Fibroblast of skin of scalp (primary cell): ENCODE measurements at places on chromosomes 7 and 10.

GRCh38 chr7:16399265-16399831 is 22.0 kb downstream of the CRPPA start:
- DNase-seq, result no peak

GRCh38 chr7:66751945-66752344 is 11.4 kb downstream of the RABGEF1 start:
- DNase-seq, result no peak

- no peak for DNase-seq
These were observed 240.0 kb upstream of the AUTS2 start for GRCh38 chr7:69358163-69358821.

DNA sequence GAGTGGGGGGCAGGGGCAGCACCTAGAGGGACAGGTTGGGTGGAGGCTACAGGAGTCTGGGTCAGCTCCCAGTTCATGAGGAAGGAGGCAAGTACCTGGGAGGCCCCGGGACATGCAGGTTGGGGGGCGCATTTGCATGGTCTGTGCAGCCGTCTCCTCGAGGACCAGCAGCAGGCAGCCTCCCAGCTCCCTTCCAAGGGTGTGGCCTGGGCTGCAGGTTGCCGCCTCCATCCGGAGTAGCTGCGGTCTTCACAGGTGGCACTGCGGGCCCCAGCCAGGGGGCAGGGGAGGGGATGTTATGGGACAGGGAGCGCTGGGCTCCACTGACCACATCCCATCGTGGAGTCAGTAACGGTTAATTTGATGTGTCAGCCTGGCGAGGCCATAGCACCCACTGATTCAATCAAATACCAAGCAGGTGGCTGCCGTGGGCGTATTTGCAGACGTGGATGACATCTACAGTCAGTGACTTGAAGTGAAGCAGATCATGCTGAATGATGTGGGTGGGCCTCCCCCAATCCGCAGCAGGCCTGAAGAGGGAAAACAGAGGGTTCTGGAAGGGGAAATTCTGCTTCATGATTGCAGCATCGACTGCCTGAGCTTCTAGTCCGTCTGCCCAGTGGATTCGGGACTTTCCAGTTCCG is 81.6 kb downstream of the PRKAG2 start:
- no peak for DNase-seq

DNA sequence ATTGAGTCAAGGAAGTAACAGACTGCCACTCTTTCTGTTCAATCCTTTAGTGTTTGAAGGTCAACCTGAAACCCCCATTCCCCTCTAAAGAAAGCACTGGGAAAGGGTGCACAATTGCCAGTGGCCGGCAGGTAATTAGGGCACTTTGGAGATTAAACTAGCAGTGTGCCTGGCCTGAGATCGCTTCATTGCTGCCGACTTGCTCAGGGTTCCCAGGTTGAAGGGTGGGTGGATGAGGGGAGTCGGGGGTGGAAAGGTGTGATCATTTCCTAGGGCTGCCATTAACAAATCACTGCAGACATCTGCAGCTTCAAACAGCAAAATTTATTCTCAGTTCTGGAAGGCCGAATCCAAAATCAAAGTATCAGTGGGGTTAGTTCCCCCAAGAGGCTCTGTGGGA is 16.3 kb upstream of the BTBD16 start:
- DNase-seq, result no peak

GRCh38 chr7:45882465-45882810 is 5.8 kb upstream of the IGFBP1 start:
- DNase-seq, result no peak

DNA sequence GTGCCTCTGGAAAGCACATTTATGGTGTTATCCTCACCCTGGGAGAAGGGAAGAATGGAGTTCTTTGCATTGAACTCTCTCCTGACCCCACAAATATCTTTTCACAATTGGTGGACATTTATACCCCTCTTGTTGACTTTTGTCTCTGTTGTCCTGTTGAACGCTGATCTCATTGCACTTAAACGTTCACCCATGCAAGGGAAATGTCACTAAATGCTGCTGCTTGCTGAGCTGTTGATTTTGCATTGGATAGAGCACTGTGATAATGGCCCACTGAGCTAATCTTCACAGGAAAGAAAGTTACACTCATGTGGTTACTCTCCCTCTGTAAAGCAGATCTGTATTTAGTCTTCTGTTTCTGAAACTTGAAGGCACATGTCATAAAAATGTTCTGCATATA is 133.4 kb downstream of the FZD1 start:
- DNase-seq, result no peak

- DNase-seq, result no peak
These were observed 66.4 kb upstream of the GDF10 start for GRCh38 chr10:47233631-47234030.

DNA sequence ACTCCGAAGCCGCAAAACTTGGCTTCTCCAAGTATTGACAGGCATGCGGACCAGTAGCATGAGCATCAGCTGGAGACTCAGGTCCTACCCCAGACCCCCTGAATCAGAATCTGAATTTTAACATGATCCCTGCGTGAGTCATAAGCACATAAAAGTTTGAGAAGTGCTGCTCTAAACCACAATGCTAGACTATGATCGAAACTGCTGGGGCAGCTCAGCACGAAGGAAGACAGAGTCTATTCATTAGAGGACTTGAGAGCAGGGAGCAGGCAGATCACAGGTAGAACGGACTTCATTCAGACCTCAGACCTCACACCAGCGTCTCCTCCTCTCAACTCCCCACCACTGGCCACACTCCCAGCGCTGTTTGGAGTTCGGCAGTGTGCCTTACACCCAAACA is 16.9 kb downstream of the CAMK2G start:
- DNase-seq, result peak; percentile 68

GRCh38 chr10:126949161-126949503 is 43.9 kb downstream of the DOCK1 start:
- DNase-seq, result no peak

GRCh38 chr10:21519941-21520436 is 5.5 kb downstream of the SKIDA1 start:
- DNase-seq, result peak; percentile 79

GRCh38 chr7:26103596-26103995 is 48.4 kb upstream of the NFE2L3 start:
- no peak for DNase-seq

GRCh38 chr7:35624299-35625186 is 70.4 kb downstream of the HERPUD2 start:
- DNase-seq, result peak; percentile 46

GRCh38 chr10:49010865-49011264 is 71.2 kb upstream of the LRRC18 start:
- DNase-seq, result no peak

- no peak for DNase-seq
These were observed 140.1 kb upstream of the JCAD start for GRCh38 chr10:30199376-30200016.

- DNase-seq, result no peak
These were observed 81.6 kb upstream of the LRRC4 start for GRCh38 chr7:128112781-128113221.

DNA sequence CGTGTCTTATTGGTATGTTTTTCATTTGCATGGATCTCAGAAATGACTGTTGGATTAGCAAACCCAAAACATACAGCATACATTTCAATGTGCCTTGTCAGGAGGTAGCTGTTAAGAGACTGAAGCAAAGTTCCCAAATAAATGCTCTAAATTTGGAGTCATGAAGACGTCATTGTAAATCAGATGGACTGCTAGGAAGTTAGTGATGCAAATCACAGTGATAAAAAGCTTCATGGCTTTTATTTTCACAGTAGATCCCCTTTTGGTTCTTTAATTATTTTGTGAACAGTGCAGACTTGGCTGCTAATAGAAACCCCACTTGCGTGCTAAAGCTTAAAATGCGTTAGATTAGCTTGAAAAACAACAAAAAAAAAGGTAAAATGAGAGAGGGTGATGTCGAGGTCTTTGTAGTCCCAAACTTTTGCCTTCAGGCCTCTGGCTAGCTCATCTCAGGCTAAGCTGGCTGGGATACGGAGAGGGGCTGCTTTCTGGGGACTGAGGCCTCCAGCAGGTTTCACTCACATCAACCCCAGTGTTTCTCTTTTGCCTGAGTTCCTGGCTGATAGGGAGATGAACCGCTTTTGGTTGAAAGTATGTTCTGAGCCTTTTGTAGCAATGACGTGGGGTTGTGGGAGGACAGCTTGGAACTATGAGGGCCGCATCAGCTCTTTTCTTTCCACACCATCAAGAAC is 107.1 kb upstream of the CDCA7L start:
- DNase-seq, result no peak

DNA sequence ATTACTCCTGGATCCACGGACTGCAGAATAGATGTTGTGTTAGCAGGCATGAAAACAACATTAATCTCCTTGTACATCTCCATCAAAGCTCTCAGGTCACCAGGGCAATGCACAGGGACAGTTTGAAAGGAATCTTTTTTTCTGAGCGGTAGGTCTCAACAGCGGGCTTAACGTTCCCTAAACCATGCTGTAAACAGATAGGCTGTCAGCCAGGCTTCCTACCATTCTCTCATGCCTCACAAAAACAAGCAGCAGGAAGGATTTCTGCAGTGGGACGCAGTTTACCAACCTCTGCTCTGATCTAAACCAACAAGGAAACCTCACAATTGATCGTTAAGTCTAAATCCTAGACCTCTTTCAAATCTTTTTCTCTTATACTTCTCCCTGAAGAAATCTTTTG is 50.8 kb downstream of the CNOT4 start:
- no peak for DNase-seq

DNA sequence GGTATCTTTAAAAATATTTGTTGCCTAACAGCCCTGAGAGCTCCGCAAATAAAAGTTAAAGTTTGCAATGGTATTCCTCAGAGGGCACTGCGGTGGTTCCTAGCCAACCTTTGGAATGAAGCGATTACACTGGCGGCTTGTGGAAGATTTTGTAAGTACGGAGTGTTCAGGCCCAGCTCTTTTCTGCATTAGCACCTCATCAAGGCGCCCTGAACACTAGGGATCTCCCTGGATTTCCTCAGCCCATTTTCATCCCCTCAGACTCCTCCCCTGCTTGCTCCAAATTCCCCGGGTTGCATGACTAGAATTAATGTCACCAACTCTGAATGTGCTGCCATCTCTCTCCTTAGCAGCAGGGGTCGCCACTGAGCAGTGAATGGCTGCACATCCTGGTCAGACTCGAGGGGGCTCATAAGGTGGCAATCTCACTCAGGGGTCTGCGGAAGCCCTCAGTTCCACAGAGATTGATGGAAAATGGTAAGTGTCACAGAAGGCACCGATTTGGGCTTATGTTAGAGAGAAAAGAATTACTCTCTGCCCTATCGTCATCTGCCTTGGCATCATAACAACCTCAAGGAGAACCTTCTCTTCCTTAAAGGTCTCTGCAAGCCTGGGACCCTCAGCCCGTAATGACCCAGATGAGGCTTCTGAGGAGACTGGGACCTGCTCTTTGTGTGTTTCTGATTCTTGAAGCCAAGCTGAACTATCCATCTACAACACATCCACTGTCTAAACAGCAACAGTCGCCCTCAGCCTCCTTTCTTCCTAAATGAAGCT is 262.8 kb upstream of the AOAH start:
- DNase-seq, result peak; percentile 55

GRCh38 chr10:11787846-11788245 is 35.3 kb upstream of the PROSER2 start:
- DNase-seq, result no peak

DNA sequence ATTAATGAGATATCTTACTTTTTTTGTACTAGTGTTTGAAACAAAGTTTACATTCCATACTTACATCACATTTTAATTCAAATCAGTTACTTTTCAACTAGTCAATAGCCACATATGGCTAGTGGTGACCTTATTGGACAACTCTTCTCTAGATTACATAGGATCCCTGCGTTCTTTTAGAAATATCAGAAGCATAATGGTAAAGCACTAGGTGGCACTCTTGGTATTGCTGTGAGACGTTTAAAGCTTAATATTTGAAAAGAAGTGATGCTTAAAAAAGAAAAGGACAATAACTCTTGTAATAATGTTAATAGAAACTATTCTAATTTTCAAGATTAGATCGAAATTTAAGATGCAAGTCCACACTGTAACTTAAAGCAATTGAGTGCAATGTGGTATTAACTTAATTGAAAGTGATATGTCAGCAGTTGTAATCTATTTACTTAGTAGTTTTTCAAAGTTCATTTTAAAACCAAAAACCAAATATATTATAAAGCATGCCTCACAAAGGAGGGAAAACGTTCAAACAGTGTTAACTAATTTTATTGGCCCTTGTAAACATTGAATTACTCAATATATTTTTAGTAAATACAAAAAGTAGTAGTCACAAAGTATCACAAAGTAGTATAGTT is 339.1 kb downstream of the ATRNL1 start:
- peak; percentile 35 for DNase-seq

DNA sequence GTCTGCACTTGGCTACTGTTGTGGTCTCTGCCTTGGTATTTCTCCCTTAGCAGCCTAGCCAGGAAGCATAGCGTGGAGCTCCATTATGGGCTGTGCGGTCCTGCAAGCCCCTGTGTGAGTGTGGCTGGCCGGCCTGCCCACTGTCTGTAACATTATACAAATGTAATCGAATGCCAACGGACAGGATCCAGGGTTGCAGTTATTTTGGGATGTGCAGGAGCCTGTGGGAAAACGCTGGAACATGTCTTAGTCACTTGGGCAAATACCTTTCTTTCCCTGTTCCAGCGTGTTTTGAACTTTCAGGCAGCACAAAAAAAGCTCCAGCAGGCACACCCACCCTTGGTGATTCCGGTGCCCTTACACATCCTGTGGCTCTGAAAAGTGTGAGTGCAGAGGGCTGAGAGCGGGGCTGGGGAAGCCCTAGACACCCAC is 29.5 kb downstream of the BAG3 start:
- DNase-seq, result peak; percentile 20

- DNase-seq, result no peak
These were observed 39.9 kb upstream of the FGL2 start for GRCh38 chr7:77239471-77239870.

- DNase-seq, result no peak
These were observed 174.3 kb downstream of the TCERG1L start for GRCh38 chr10:131137223-131137622.

- DNase-seq, result peak; percentile 43
These were observed 210.1 kb upstream of the STK17A start for GRCh38 chr7:43372676-43373355.

- no peak for DNase-seq
These were observed 40.0 kb downstream of the ZNF438 start for GRCh38 chr10:30991647-30992011.

GRCh38 chr7:107002529-107002998 is 41.9 kb upstream of the PRKAR2B start:
- DNase-seq, result no peak

DNA sequence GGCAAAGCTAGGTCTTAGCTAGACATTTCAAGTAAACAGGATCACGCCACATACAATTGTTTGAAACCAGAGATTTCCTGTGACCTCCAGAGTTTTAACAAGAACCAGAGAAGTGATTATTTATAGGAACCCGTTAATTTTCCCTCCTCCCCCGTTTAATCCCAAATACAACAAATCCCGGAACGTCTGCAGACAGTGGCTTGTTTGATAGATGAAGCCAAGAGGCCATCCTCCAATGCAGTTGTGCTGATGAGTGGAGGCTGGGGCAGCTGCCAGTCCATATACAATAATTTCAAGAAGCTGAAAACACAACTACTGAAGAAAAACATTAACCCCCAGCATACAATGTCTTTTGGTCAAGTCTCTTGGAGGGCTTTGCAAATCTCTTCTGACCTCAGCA is 971.6 kb upstream of the ZNF722 start:
- no peak for DNase-seq

- DNase-seq, result peak; percentile 65
These were observed 52.5 kb upstream of the NRP1 start for GRCh38 chr10:33386926-33387325.
